ENCODE measurements at places on chromosomes 5 and 9.

- DNase-seq: peak; percentile 43
These were observed 49.0 kb downstream of the PTTG1 start for GRCh38 chr5:160470437-160471361.

DNA sequence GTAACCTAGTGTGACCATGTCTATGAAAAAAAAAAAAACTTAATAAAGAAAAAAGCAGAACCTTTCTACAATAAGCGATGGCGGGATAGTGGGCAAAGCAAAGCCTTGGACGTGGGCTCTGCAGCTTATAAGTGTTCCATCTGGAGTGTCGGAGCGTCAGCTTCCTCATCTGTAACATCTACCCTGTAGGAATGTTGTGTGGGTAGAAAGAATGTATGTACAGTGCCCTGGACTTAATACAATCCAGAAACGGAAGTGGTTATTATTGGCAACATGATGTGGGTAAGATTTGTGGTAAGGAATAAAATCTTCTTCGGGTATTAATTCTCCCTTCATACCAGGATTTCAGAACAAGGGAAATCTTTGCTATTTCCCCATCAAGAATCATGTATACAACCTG, 66.5 kb downstream of the SEMA5A start:
- no peak for DNase-seq

- DNase-seq: no peak
These were observed 252.0 kb upstream of the IRX4 start for GRCh38 chr5:2134543-2135292.

- DNase-seq: peak; percentile 22
These were observed 2.6 kb upstream of the SQSTM1 start for GRCh38 chr5:179817890-179818745.

DNA sequence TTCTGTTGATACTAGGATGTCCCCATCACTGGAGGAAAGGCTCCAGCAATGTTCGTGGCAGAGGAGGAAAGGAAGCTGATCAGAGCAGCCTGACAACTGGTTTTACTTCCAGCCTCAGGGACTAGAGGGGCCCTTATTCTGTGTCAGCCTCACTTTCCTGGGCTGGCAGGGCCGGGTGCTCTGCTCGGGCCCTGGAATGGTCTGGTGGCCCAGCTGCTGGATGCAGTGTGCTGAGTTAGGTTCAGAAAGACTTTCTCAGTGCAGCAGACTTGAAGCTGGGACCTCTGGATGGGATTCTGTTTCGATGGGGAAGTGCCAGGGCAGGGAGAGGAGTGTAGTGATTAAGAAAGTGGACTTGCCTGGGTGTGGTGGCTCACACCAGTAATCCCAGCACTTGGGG, 81.0 kb downstream of the MACROH2A1 start:
- DNase-seq: no peak

DNA sequence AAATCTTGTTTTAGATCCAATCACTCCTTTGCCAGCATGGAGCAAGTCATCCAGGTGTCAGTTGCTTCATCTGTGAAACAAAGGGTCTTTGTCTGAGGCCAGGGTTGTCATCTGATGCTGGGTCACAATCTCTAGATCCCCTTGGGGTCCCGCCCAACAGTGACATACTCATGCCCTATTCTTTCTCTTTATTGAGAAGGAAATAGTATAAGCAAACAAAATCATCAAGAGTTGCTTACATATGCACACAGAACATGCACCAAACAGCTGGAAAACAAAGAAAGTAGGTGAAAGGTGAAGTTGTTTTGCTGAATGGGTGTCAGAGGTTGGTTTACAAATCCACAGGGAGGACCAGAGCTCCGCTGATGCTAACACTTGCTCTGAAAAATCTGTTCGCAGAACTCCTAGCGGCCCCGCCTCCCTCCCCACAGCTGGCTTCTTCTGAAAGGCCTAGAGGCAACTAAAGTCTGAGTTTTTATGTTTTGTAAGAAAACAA, 106.1 kb upstream of the SLC44A1 start:
- no peak for DNase-seq

- DNase-seq: no peak
These were observed 19.6 kb downstream of the RMI1 start for GRCh38 chr9:84000186-84000585.

DNA sequence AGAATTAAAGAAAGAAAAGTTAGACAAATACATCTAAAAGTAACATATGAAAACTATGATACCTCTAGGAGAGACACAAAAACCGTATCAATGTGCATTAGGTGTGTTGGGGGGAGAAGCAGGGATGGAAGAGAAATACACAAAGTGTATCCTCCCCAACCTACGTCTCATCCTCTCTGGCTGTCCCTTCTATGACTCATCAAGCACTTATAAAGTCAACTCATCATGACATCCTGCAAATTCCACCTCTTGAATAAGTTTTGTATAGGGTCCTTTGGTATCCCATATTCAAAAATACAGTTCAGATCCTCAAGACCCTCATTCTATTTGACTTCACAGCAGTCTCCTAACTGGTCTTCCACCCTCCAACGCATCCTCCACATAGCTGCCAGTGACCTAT, 917.6 kb upstream of the DMAC1 start:
- no peak for DNase-seq

DNA sequence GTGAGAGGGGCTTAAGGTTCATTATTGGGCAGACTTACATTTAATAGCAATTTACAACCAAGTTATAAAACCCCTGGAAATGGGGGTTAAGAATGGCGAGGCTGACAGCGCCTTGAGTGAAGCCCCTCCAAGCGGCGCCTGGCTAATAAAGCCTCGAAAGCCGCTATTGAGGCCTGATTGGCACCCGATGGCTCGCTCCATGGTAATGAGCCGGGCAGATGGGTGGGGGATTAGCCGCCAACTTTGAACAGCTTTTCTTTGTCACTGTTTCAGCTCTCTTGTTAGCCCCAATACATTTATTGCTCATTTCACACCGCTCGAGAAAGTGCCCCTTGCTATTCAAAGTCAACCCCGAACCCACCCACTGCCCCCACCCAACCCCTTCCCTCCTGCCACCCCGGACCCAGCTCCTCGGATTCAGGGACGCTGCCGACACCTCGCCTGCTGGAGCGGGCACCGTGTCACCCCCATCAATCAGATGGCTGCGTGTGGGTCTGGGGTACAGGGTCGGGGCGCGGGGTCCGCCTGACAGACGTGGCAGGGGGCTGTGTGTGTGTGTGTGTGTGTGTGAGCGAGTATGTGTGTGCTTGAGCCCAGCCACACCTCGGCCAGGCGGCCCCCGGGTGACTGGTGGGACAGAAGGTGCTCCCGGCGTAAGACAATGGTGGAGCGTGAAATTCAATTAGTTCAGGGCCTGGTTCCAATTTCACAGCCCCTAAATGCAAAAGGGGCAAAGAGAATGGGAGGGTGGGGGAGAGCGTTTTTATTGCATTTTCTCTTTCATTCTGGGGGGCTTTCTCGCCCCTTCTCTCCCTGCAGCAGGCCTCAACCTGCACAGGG, 34.2 kb downstream of the ASS1 start:
- DNase-seq: no peak

DNA sequence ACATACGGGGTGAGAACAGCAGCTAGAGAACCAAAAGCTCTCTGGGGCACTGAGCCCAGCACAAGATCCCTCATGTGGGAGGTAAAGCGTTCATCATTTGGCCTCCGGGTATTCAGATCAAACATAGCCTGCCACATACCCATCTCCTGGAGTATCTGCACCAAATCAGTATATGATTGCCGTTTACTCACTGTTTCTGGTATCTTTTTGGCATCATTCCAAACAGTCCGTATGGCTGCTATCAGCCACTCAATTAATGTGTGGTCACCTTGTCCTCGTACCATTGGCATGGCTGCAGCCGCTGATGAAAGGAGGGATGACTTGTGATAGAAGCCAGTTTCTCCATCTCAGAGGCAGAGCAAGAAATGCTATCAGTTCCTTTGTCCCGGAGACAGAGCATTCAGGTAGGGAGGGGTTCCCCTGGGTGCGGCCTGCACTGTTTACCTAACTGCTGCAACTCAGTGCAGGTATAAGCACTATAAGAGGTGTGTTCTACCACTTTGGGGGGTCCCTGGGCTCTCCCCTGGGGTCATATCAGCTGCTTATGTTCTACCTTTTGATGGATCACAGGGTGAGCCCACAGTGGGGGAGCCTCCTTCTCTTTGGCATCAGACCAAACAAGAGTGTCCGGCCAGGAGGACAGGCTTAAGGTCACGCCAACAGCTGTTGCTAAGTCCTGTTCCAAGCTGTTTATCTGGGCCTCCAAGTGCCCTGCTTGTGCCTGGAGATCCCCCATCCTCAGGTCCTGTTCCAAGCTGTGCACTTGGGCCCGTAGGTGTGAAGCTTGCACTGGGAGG, 9.4 kb downstream of the DMAC1 start:
- DNase-seq: no peak
